Stimulated activated CD8-positive, alpha-beta memory T cell treated with anti-CD3 and anti-CD28 coated beads, Interleukin-15, amount 100 ng/mL, for 24 hours (primary cell): ENCODE measurements at places on chromosomes 11 and 22.
A peak's percentile ranks its signal among the peaks of the same experiment; 100 is the strongest.

DNA sequence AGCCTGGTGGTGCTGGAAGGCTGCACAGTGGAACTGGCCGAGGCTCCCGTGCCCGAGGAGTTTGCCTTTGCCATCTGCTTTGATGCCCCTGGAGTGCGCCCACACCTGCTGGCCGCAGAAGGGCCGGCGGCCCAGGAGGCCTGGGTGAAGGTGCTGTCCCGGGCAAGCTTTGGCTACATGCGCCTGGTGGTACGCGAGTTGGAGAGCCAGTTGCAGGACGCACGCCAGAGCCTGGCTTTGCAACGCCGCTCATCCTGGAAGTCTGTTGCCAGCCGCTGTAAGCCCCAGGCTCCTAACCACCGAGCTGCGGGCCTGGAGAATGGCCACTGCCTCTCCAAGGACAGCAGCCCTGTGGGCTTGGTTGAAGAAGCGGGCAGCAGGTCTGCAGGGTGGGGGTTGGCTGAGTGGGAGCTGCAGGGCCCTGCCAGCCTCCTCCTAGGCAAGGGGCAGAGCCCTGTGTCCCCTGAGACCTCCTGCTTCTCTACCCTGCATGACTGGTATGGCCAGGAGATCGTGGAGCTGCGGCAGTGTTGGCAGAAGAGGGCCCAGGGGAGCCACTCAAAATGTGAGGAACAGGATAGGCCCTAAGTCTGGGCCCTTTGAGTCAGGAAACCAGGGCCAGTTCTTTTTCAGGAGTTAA is 1.9 kb upstream of the SMDT1 start:
- DNase-seq, result no peak

DNA sequence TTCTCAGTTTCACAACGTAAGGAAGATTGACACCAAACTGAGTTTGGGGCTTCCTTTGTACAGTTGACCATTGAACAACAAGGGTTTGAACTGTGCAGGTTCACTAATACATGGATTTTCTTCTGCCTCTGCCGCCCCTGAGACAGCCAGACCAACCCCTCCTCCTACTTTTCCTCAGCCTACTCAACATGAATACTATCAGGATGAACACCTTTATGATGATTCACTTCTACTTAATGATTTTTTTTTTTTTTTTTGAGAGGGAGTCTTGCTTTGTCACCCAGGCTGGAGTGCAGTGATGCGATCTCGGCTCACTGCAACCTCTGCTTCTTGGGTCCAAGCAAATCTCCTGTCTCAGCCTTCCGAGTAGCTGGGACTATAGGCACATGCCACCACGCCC is 14.6 kb downstream of the RBM4 start:
- DNase-seq, result no peak

GRCh38 chr11:2551131-2551530 is 106.3 kb downstream of the KCNQ1 start:
- DNase-seq, result no peak

- DNase-seq, result peak; percentile 60
Observed at GRCh38 chr11:17384002-17384511, 4.4 kb downstream of the KCNJ11 start.

DNA sequence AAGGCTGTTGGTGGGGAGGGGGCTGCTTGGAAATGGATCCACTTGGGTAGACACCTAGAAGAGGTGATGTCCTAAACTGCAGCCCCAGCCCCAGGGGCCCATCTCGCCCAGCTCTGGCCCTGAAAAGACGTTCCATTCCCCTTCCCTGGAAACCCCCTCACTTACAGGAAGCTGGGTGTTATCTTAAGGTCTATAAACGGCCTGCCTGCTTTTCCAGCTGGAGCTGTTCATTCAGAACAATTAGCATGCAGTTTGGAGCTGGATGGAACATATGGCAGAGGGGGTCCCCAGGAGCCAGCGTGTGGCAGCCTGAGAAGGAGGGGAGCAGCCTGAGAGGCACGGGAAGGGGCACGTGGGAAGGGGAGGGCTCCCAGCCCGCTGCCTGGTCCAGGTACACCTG is 139.6 kb downstream of the PKNOX2 start:
- DNase-seq, result no peak

DNA sequence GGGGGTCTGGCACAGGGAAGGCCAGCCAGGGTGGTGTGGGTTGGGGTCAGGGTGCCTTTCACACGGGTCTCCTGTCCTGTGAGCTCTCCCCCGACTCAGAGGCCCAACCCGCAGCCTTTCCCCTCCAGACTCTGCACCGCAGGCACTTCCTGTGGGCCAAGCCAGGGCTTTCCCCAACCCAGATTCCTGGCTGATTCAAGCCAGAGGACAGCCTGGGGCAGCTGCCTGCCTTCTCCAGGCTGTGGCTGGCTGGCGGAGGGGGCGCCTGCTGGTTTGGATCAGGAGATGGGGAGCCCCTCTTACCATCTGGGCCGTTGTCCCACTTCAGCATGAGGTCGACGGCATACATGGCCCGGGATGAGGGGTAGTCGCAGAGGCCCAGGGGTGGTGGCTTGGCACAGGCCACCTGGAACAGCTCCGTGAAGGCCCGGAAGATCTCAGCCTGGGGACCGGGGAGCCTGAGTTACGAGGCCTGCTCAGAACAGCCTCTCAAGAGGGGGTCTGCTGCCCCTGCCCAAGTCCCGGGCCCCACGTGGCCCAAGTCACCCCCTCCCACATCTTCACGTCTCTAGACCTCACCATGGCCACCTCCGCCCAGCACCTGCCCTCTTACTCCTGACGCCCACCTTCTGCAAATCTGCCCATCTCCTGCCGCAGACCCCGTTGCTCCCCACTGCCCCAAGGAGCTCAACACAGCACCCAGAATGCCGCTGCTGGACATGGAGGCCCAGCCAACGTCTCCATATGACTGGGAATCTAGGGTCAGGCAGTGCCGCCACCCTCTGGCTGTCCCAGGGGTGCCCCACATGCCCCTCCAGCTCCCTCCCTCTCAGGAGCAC is 17.3 kb downstream of the TSPO start:
- DNase-seq, result no peak

- no peak for DNase-seq
Observed at GRCh38 chr11:6402061-6402470, 11.8 kb downstream of the SMPD1 start.

GRCh38 chr11:61453695-61454094 is 23.8 kb downstream of the SDHAF2 start:
- no peak for DNase-seq

GRCh38 chr11:108854346-108854745 is 189.5 kb downstream of the DDX10 start:
- no peak for DNase-seq

DNA sequence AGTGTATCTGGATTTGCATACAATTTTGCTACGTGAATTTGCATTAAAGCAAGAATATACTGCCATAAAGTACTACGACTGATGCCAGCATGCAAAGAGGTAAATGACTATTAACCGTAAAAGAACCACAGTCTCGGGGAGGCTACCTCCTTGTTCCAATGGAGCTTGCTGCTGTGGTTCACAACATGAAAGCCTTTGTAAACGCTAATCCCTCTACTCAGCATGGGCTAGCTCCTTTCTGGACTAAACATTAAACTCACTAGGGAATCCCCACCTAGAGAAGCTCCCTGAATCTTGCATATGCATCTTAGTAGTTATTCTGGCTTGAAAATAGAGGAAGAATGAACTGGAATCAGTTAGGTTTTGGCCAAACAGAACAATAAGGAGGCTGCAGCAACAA is 60.5 kb upstream of the ARHGAP32 start:
- DNase-seq, result no peak
